ENCODE measurements at places on chromosomes 16 and 17.

DNA sequence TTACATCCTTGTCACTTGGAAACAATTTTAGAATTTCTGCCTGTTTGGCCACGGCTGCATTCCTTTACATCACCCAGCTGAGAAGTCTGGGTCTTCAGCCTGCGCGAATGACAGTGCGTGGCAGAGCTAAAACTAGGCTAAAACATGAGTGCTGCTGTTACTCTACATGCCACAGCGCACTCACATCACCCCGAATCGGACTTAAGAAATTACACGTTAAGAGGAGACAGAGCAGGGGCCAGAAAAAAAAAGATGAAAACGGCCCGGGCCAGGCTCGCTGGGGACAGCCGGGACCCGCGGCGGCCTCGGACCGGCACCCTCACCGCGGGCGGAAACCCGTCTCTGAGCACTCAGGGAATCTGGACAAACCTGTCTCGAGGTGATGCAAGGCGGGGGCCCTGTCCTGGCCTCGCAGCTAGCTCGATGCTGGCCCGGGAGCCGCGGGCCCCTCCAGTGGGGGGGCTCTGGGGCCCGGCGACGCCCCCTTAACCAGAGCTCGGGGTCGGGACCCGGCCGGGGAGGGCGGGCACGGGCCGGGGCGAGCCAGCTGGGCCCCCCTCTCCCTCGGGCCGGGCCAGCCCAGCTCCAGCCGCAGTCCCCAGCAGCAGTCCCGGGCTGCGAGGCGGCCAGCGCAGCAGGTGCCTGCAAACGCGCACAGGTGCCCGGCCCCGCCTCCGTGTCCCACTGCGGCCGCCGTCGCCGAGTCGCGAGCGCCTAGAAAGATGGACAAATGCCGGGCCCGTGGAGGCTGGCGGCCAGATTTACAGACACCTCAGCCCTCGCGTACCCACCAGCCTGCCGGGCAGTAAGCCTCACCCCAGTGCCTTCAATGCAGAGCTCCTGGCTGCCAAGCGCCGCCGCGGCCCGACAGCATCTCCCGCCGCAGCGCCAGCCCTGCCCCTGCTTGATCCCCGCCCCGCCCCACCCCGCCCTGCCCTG lies at the start of gene AKTIP:
Gene AKTIP, minus strand, starts transcription at position 879 of the 939 bp plus-strand sequence. CDS start 2,950 bp downstream, outside the sequence.
- H3K27ac ChIP-seq = peak within 1 kb of the TSS; percentile 96
- peaks cover 10% of the 10 kb centered on the region for H3K4me1 ChIP-seq
- H3K27me3 ChIP-seq = no peaks in the 10 kb centered on the region
- DNase-seq = peak; percentile 39

GRCh38 chr16:88924834-88925539 lies 52.0 kb downstream of the CBFA2T3 start:
- H3K4me1 ChIP-seq = peaks cover 8% of the 10 kb centered on the region
- no peak overlapping the region for H3K4me3 ChIP-seq
- peak overlapping the region; percentile 14 for H3K27ac ChIP-seq
- peak; percentile 34 for DNase-seq
- H3K36me3 ChIP-seq = no peaks in the 10 kb centered on the region
- H3K27me3 ChIP-seq = no peaks in the 10 kb centered on the region

GRCh38 chr16:60123392-60124023 lies 1389.4 kb upstream of the GOT2 start:
- no peaks in the 10 kb centered on the region for H3K4me1 ChIP-seq
- no peak overlapping the region for H3K4me3 ChIP-seq
- H3K36me3 ChIP-seq = no peaks in the 10 kb centered on the region

- no peak overlapping the region for H3K4me3 ChIP-seq
- H3K27ac ChIP-seq = no peak overlapping the region
- H3K36me3 ChIP-seq = no peaks in the 10 kb centered on the region
Observed at GRCh38 chr16:86322806-86323205, 187.5 kb upstream of the FOXF1 start.

DNA sequence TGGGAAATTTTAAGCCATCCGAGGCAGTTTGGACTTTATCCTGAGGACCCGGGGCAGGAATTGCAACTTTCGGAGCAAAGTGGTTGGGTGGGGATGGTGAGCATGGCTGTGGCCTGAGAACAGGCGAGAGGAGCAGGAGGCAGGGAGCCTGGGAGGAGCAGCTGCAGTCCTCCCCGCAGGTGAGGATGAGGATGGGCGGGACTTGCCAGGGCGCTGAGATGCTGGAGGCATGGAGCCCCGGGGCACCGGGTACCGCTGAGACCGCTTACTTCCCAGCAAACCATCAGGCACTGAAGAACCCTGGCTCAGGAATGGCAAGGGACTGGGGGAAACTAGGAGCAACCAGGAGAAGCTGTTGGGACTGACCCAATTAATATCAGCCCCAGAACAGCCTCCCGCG lies 210.8 kb downstream of the GSG1L start:
- H3K27me3 ChIP-seq = no peaks in the 10 kb centered on the region
- H3K27ac ChIP-seq = no peak overlapping the region
- H3K4me1 ChIP-seq = no peaks in the 10 kb centered on the region
- no peak for DNase-seq
- H3K36me3 ChIP-seq = no peaks in the 10 kb centered on the region
- no peak overlapping the region for H3K4me3 ChIP-seq

Data from uterus (tissue), 4 donors.